Activated CD8-positive, alpha-beta T cell treated with anti-CD3 and anti-CD28 coated beads for 36 hours (primary cell): ENCODE measurements at places on chromosomes 6 and 20.

DNA sequence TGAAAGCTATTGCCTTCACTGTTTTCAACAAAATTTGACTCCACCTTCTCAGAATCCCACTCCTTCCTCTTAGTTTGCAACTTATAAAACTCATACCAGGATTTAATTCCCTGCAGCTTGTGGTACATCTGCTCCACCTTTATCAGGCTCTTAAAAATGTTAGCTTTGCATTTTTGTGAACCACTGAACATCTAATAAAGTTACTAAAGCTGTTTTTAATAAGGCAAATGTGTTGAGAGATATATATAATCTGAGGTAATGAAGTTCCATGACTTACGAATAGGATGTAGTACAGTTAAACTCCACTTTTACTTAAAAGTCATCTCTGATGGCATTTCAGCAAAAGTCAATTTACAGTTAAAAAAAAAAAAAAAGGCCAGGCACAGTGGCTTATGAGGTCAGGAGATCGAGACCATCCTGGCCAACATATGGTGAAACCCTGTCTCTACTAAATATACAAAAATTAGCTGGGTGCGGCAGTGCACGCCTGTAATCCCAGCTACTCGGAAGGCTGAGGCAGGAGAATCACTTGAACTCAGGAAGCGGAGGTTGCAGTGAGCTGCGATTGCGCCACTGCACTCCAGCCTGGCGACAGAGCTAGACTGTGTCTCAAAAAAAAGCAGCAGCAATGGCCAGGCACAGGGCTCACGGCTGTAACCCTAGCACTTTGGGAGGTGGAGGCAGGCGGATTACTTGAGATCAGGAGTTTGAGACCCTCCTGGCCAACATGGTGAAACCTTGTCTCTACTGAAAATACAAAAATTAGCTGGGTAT, 106.2 kb downstream of the KIF13A start:
- DNase-seq, result no peak

GRCh38 chr6:144347448-144347759, 62.3 kb downstream of the UTRN start:
- DNase-seq, result no peak

DNA sequence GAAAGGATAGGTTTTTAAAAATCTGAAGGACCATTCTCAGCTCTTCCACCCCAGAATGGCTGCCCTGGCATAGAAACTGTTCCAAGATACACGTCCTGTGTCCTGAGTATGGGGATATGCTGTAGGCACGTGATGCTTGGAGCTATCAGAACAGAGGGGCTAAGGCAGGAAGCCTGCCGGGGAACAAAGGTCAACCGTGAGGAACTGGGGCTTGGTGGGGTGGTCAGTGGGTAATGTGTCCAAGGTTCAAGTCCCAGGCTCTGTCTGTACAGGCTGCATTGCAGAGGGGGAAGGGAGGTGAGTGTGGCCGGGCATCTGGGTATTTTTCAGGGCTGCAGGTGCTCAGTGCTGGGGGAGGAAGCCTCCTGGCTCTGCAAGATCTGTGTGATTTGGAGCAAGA, 479.6 kb upstream of the CHD6 start:
- no peak for DNase-seq

- DNase-seq, result no peak
These were observed 34.2 kb upstream of the NKAIN2 start for GRCh38 chr6:123769431-123769830.

GRCh38 chr20:63625771-63626423, 1.0 kb downstream of the GMEB2 start:
- DNase-seq, result peak; percentile 52

DNA sequence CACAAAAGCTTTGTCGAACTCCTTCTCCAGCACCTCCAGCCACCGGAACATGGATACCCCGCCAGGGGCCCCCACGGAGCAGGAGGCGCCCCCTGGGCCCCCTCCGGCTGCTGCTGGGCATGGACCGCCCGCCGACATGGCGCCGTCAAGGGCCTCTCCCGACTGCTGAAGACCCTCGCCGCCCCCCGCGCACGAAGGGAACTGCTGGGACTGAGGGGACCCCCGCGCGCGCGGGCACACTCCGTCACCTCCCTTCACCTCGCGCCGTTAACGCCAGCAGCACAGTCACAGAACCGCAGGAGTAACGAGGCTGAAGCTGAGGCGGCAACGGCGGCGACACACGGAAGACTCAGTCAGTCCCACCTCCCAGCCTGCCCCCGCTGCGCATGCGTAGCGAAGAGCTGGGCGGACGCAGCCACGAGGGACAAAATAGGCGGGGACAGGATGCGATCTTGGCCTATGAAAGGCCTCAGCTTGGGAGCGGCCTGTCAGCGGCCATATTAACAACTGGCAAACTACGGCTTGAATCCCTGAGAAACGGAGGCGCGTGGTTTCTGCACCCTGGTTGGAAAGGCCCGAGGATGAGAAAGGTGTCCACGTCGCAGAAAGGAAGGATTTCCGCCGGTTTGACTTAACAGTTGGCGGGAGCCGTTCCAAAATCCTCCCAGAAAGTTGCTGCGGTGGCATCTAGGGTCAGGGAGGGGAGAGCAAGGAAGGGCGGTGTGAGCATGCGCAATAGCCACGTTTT, at the start of gene GOPC:
GOPC (minus strand) TSS at position 361 of the 748 bp plus-strand sequence; CDS start at position 138, 223 bp downstream.
- DNase-seq, result peak; percentile 95

GRCh38 chr6:136347847-136348246, 58.2 kb upstream of the BCLAF1 start:
- DNase-seq, result no peak

DNA sequence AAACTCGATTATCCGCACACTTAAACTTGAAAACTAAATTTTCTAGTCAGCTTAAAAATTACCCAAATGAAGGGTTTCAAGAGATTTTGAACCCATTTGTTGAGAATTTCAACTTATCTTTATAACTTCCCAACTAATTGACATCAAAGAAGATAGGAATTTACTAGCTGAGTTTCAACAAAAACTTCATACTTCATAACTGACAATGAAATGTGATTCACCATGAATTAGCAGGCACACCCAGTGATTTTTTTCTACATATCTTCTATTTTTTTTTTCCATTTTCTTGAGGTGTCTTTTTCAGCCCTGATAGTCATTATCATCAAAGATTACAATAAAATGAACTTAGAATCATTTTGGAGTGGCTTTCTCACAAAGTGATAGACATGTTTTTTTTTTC, 26.7 kb downstream of the TNFAIP3 start:
- no peak for DNase-seq

DNA sequence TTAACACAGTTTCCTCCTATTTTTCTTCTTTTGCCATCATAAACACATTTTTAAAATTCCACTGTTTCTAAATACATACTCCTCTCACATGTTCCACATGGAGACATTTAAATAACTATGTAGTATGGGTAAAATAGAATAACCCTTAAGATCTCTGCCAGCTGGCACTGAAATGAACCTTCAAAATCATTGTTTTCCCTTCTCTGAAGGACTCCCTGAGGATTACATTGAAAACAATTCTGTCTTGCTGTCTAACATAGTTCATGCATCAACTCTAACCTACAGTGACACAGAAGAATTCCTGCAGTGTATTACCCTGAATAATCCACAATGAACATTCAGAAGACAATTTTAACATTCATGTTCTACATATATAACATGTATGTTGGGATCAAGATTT, 1361.8 kb upstream of the CITED2 start:
- DNase-seq, result no peak

DNA sequence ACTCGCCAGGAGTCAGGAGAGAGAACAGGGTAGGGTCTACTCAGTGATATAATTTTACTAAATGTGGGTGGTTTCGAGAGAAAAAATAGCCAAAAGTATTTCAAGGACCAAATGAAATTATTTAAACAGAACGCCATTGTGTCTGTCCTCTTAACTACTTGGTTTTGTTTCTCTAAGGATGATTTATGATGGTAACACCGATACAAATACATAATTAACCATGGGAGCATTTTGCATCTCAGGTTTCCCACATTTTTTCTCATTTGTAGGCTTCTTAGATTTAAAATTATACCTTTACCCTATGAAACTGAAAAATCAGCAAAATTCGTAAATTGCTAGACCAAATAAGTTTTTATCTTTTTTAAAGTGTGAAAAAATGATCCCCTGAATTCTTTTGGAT, 188.2 kb downstream of the ZFP64 start:
- DNase-seq, result no peak

- no peak for DNase-seq
These were observed 46.5 kb upstream of the IFNGR1 start for GRCh38 chr6:137265561-137266308.

DNA sequence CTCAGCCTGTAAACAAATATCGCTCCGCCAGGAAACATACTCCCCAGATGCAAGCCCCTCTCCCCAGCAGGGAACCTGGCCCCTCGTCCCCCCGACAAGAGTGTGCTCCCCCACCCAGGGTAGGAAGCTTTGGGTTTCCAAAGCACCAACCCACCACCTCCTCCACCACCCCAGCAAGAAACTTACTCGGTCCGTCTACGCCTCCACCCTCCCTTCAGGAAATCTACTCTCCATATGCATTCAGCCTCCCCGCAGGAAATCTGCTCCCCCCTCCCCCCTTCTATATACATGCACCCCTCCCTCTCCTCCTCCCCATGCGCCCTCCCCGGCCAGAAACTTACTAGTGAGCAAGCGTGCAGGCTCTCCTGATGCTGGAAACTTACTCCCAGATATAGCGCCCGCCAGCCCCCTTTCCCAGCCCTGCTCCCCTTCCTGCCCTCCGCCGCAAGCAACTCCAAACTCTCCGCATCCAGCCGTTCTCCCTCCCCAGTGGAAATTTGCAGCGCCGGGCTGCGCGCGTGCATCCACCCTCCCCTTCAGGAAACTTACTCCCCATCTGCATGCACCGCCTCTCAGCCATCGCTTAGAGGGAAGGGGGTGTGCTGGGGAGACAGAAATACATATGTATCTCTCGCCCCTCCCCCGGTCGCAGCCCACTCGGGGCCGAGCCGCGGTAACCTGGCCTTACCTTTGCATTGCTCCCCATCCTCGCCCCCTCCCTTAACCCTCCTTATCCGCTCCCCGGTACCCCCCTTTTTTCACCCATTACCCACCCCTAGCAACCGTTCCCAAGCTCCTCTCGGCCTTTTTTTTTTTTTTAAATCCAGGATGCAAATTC, at the start of gene TRERF1:
TRERF1 (minus strand) TSS at position 594 of the 838 bp plus-strand sequence. CDS start 182,336 bp downstream, outside the sequence.
- peak; percentile 63 for DNase-seq

DNA sequence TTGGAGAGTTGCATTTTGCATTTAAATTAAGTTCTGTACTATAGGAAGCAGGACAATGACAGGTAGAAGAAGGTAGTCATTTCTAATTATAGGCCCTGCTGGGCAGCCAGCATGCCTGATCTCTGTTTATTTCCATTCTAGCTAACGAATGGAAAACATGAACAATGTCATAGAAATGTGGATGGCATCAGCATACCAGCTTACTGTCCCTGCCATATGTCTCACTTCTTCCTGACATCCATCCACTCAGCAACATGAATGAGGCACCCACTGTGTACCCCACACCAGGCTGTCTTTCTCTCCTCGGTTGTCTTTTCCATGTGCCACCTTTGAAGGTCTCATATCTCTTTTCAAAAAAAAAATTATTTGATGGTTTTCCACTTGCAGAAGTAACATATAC, 11.1 kb downstream of the ADTRP start:
- no peak for DNase-seq

- DNase-seq, result peak; percentile 18
These were observed 342.5 kb upstream of the JARID2 start for GRCh38 chr6:14903176-14904038.

DNA sequence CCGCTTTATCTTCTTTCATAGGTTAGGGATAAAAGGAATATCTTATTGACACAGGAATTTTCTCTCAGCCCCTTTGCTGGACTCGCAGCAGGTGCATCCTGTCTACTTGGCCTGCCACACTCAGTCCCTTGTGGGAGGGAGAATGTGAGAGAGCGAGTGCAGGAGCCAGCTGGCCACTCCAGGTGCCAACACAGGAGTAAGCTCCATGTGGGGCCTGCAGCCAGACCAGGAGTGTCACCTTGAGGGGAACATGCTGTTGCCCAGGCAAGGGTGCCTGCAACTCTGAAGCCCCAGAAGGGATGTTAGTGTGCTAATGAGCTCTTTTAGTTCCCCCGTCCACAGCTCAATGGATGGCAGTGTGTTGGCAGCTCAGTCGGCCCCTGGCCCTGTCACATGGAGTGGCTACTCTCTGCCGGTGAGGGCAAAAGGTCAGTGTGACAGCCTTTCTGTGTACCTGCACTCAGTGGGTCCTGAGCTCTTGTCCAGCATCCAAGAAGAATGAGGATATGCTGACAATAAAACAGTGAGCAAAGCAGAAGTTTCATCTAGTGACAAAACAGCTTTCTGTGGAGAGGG, 57.1 kb downstream of the CRYBG1 start:
- no peak for DNase-seq

GRCh38 chr20:45347297-45347935, 808 bp downstream of the SDC4 start:
- no peak for DNase-seq

- DNase-seq, result no peak
These were observed 18.8 kb downstream of the ZKSCAN3 start for GRCh38 chr6:28368522-28368921.

DNA sequence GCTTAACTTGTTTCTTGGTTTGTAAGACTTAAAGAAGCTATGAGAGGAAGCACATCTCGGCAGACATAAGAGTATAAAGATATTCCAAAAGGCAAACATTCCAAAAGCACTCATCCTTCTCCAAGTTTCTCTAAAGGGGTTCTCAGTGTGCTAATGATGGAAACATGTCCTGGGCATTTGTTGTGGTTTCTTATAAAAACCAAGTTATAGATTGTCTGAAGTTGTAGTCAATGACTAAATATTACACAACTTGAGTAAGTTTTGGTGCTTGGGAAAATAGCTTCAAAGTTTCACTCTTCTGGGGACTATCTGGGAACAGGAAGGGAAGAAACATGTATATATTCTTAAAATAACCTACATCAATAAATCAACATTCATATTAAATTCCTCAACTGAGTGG, 128.3 kb upstream of the TBX18 start:
- no peak for DNase-seq

DNA sequence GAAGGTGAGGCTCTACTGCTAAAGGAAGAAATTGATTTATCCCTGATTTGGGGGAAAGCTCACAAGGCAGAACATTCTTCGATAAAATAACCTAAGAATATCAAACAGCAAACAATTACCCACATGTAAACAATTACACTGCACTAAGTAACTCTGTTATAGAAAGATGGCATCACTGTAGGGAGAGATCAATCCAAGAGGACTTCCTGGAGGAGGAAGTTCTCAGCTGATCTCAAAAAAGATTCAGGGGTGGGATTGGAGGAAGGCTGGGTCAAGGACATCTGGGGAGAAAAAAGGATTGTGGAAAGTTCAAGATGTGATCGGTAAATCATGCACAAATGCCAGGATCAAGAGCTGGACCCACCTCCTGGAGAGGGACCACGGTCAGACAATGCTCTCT, 361.0 kb upstream of the SULF2 start:
- DNase-seq, result no peak
